GM06990 (cell line): ENCODE measurements at places on chromosomes 2 and 18.

DNA sequence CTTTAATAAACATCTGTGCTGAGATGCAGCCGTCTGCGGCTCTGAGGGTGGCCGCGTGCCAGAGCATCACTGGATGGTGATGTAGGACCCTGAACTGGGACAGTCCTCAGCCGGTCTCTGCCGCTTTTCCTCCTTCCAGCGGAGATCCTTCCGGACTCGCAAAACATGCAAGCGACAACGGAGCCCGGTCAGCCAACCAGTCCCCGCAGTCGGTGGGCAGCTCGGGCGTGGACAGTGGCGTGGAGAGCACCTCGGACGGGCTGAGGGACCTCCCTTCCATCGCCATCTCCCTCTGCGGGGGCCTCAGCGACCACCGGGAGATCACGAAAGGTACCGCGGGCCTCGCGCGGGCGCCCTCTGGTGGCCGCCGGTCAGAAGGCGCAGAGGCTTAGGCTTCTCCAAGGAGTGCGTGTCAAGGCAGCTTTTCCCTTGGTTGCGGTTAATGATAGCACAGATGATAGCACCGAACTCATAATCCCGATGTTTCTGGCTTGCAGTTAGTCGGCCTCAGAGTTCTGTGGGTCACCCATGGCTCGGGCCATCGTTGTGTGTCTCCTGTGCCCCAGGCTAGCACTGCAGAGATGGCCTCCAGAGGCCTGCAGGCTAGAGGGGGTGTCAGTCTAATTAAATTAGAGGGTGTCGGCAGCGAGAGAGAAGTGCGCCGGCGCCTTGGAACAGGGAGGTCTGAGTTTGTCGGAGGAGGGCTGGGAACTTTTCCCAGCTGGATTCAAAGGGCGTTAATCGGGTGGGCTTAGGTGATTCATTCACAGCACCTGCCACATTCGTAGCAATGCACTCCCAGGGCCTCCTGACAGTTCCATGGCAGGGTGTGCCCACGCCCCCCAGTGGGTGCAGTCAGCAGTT lies 38.5 kb downstream of the LPIN1 start:
- peak; percentile 42 for DNase-seq

GRCh38 chr2:113181258-113182051 lies 7.7 kb downstream of the PSD4 start:
- DNase-seq, result no peak

DNA sequence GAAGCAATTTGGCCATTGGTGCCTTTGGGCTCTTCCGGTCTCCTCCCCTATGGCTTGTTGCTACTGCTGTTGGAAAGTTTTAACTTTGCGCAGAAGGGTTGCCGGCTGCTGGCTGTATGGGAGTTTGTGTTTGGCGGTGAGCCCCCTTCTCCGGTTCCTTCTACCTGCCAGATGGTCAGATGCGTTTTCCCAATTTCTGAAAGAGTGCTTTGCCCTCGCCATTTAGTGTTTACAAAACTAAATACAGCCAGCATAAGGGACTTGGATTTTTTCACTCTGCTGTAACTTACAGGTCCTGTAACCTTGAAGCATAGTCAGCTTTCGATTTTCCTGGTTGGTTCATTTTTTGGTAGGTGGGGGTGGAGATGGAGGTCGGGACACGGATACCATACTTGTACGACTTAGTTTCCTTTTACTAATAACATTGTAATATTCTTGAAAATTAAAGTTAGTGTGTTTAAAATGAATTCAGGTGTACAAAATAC lies 604 bp downstream of the COQ10B start:
- DNase-seq, result no peak

DNA sequence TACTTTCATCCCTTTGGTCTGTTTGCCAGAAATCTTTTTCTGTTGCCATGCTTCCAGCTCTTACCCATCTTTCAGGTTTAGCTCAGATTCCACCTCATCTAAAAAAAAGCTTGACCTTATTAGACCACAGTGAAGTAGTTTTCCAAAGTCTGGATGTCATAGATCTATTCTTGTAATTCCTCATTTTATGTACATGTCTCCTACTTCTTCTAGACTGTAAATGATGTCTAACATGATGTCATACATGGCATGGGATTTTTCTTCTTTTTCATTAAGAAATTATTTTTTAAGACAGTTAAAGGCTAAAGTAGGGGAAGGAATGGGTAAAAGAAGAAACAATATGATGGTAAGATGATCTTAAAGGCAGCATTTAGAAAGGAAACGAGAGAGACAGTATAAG lies 11.3 kb downstream of the GLS start:
- DNase-seq, result no peak

GRCh38 chr18:26091047-26091630 lies 726 bp upstream of the SS18 start:
- DNase-seq, result no peak

DNA sequence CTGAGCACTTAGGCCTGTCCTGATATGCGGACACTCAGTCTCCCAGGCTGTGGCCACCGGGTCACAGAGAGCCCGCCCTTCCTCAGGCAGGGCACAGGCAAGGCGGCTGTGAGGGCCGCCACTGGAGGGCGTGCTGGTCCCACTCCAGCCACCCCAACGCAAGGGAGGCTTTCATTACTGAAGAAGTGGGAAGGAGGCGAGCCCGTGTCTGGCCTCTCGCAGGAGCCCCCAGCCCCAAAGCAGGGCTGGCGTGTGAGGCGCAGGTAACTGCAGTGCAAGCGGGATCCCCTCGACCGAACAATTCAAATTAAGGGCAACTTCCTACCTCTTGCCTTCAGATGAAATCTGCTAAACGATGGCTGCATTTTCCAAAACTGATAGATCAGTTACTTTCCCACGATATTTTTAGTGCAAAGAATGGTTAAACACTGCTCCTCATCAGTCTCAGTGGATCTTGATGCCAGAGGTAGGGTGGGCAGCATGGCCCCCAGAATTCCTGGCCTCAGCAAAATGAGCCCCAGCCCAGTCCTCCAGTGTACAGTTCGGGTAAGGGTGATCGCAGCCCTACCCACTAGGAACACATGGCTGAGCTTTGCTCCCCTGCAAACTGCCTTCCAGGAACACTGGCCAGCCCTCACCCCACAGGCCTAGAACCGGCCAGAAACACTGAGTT lies 97.2 kb downstream of the SEPTIN10 start:
- DNase-seq, result peak; percentile 41
